ENCODE measurements at places on chromosomes 7 and 10.

DNA sequence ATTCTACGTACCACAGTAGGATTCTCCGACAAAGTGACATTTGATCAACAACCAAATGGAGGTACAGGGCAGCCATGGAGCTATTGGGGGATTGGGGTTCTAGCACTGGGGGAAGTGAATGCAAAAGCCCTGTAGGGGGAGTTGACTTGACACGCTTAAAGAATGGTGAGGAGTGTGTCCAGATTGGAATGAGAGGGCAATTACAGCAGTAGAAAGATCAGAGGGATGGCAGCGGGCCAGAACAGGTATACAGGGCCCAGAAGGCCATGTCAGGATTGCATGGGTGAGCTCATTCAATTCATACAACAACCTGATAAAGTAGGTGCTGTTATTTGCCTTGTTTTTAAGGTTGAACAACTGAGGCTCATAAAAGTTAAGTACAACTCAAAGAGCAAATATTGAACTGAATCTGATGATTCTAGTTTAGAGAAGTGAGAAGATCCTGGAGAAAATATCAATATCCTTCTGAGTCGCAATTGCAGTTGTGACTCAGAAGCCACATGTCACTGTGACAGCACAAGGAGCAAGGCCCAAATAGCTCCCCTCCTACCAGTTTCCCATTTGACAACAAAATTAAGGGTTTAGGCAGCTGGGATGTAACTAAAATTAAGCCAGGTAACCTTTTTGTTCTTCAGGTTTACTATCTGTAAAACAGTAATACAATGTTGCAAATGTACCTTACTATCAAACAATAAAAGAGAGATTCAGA lies 28.0 kb upstream of the CTTNBP2 start:
- DNase-seq: no peak

DNA sequence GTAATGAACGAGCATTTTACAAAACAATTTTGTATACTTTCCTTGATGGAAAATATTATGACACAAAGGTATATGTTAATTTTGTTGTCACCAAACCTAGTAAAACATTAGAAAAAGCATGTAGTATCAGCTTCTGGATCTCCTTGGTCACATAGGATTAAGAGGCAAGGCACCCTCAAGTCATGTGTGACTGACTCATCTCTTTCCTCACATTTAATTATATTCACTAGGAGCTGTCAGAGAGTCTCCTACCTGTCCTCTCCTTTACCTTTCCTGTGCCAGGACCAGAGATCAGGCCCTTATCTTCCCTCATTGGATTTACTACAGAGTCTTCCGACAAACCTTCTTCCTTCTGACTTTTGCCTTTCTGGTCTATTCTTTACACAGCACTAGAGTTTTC lies 111.3 kb upstream of the RPA3 start:
- no peak for DNase-seq

DNA sequence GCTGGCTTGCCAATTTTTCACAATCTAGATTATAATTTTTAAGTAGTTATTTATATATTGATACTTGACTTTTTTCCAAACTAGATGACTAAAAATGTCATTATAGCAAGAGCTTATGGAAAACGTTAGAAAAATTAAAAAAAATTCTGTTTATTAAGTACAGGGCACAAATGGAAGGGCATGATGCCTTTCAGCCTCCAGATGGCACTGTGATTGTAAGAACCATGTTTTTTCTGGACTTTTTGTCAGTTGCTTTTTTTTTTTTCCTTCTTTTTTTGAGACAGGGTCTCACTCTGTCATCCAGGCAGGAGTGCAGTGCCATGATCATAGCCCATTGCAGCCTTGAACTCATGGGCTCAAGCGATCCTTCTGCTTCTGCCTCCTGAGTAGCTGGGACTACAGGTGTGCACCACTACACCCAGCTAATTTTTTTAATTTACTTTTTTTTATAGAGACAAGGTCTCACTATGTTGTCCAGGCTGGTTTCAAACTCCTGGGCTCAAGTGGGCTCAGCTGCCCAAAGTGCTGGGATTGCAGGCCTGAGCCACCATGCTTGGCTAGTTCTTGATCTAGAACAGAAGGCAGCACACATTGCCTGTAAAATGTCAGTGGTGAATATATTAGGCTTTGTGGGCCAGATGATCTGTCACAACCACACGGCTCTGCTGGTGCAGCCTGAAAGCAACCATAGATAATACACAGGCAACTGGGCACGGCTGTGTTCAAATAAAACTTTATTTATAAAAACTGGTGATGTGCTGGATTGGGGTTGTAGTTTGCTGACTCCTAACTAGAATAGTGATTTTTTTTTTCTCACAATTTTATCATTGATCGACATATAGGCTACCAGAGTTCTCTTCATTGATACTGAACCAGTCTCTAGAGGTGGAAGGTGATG lies 27.4 kb downstream of the UCMA start:
- no peak for DNase-seq

GRCh38 chr7:5094641-5095040 lies 49.0 kb downstream of the RBAK start:
- DNase-seq: no peak

GRCh38 chr7:87021285-87021684 lies 38.2 kb downstream of the ELAPOR2 start:
- DNase-seq: no peak
